ENCODE measurements at places on chromosomes 3 and 15.

DNA sequence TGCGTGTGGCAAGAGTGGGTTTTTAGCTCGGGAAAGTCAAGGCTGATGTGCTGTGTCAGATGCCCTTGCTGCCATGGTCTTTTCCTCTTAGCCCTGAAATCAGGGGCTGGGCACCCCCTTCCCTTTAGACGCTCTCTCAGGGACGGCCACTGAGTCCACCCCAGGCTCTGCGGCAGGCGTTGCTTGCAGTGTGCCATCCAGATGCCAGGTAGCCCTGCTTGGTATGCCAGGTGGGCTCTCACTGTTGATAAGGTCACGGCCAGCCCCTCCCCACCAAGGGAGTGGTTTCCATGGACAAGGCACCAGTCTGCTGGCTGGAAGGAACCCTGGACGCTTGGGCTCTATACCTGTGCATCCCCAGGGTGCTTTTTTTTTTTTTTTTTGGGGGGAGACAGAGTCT lies 24.6 kb downstream of the FGD5 start:
- DNase-seq = no peak

- DNase-seq = no peak
Observed at GRCh38 chr15:90603893-90604292, 74.2 kb downstream of the CRTC3 start.

GRCh38 chr15:43799209-43799944 lies 643 bp downstream of the SERINC4 start:
- no peak for DNase-seq

GRCh38 chr3:132262305-132262704 lies 54.9 kb upstream of the ACP3 start:
- DNase-seq = no peak

GRCh38 chr3:149247929-149248691 lies 26.5 kb upstream of the CP start:
- no peak for DNase-seq

DNA sequence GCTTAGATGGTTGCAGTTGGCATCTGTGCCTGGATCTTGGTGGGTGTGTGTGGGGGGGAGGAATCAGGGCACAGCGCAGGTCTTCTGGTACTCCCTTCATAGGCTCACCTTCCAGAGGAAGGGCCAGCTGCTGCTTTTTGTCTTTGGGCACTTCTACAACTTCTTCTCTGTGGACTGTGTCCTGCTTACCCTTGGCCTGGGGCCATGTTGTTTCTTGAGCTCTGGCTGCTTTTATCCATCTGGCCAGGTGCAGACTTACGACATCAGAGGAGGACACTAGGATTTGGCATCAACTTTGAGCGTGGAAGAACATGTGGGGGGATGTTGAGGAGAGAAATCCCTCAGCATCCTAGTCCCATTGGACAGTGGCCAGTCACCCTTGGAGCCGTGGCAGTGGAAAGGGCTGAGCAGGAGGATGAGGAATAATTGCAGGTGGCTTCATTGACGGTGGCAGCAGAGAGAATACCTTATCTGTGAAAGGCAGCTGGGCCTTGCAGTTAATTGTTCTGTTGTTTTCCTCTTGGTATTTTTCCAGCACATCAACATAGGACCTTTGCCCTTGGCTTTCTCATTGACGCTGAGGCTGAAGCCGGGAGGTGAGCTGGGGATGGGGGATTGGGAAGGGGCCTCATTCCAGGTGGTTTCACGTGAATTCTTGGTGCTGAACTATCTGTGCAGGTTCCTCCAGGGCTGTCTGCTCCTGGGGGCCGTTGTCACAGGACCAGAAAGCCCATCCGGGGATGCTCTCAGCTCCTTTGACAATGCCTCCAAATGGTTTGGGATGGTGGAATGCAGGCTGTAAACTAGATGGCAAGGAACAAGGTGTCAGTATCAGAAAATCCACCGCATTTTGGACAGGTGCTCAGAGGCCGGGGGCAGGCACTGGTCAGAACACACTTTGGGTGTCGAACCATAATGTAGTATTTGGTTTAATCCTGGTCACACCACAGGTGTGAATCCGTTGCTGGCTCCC lies 9.7 kb downstream of the EPHB1 start:
- no peak for DNase-seq

DNA sequence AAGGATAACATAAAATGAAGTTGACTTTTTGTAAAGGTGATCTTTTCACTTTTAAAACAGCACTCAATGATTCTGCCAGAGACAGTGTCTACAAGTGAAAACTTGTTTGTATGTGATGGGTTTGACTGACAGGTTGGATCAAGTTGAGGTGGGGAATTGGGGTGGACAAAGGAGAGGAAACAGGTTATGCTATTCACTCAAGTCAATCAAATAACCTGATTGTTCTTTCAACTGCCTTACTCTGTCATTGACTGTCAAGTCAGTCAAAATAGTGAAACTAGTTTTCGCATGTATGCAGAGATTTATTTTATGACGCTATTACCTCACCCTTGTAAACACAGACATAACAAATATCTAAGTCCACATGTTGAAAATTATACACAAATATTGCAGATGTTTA lies 187.7 kb downstream of the ROBO2 start:
- DNase-seq = no peak

- no peak for DNase-seq
Observed at GRCh38 chr3:48694610-48695392, 9.1 kb upstream of the NCKIPSD start.

DNA sequence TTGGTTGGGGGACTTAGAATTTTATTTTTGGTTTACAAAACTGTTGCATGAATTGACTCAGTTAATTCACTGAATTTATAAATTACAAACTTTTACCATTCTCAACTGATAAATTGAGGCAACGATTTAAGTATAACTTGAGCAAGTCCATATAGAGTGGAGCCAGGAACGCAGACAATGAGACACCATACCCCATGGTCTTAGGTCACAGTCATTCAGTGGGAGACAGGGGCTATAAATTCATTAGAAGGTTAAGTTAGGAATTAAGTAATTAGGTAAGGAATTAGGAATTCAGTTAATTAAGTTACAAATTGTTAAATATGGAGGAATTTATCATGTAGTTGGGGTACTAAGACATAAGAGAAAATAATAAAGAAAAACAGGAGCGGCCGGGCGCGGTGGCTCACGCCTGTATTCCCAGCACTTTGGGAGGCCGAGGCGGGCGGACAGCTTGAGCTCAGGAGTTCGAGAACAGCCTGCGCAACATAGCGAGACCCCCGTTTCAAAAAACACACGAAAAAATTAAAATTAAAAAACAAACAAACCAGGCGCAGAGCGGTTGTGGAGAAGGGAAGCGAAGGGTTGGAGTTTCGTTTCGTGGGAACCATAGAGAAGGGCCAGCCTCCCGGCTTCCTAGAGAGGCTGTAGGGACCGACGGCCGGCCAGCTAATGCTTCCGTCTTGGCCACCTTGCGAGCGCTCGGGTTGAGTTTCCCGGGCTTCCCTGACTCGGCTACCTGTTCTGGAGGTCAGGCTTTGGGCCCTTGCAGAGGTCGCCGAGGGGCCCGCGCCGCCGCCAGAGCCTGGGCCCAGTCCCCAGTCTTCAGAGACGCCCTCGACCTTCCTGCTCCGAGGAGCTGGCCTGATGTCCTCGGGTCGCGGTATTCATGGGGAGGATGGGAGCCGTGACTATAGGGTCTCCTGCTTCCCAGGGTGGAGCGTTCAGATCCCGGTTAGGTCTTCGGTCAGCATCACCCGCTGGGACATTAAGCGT lies at the start of gene ZNF619:
Gene ZNF619 (plus strand): TSS at position 645 of the 993 bp plus-strand sequence. CDS start 858 bp downstream, outside the sequence.
- peak; percentile 80 for DNase-seq

GRCh38 chr3:31009881-31010280 lies 115.4 kb upstream of the GADL1 start:
- no peak for DNase-seq

DNA sequence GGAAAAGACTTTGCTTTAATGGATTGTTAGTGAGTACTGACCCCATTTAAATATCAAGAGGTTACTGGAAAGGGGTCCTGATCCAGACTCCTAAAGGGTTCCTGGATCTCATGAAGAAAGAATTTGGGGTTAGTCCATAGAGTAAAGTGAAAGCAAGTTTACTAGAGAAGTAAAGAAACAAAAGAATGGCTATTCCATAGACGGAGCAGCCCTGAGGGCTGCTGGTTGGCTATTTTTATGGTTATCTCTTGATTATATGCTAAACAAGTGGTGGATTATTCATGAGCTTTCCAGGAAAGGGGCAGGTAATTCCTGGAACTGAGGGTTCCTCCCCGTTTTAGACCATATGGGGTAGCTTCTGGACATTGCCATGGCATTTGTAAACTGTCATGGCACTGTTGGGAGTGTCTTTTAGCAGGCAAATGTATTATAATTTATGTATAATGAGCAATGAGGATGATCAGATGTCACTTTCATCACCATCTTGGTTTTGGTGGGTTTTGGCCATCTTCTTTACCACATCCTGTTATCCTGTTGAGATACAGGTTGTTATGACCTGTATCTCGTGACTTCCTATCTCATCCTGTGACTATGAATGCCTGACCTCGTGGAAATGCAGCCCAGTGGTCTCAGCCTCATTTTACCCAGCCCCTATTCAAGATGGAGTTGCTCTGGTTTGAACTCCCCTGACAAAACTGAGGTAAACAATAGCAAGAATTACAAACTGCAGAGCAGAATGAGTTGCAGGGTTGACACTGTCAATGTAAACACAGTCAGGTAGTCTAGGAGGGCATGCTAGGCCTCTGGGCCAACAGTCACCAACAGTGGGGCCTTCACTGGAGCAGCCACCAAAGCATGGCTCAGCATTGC lies 10.3 kb upstream of the GPR160 start:
- no peak for DNase-seq

- no peak for DNase-seq
Observed at GRCh38 chr3:79846148-79846933, 78.5 kb upstream of the ROBO1 start.

Measured in natural killer cell treated with Interleukin-12 subunit alpha and Interleukin-12 subunit beta and Interleukin-15 and Interleukin-18, amount 100 ng/mL, for 72 hours (primary cell).